ENCODE measurements at places on chromosomes 16 and 17.
A peak's percentile ranks its signal among the peaks of the same experiment; 100 is the strongest.

DNA sequence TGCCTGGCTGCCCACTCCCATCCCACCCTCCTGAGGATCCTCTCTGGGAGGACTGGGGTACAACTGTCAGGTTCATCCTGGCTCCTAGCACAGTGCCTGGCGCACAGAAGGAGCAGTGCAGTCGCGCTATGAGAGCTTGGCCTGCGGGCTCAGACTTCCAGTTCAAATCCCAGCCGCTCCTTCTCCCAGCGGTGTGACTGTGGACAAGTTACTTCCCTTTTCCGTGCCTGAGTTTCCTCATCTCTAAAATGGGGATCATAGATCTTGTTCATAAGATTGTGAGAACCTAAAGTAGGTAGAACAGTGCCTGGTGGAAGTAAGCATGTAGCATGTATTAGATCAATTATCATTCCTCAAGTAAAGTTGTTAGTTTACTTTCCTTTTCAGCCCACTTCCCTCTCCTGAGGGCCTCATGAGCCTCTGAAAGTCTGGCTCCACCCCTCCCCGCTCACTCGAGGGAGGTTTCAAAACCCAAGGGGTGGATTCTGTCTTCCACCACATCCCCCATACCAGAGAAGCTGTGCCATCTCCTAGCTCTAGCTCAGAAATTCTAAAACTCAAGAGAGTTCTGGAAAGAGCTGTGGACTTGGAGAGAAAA lies 19.9 kb upstream of the COL1A1 start:
- no peak for DNase-seq

DNA sequence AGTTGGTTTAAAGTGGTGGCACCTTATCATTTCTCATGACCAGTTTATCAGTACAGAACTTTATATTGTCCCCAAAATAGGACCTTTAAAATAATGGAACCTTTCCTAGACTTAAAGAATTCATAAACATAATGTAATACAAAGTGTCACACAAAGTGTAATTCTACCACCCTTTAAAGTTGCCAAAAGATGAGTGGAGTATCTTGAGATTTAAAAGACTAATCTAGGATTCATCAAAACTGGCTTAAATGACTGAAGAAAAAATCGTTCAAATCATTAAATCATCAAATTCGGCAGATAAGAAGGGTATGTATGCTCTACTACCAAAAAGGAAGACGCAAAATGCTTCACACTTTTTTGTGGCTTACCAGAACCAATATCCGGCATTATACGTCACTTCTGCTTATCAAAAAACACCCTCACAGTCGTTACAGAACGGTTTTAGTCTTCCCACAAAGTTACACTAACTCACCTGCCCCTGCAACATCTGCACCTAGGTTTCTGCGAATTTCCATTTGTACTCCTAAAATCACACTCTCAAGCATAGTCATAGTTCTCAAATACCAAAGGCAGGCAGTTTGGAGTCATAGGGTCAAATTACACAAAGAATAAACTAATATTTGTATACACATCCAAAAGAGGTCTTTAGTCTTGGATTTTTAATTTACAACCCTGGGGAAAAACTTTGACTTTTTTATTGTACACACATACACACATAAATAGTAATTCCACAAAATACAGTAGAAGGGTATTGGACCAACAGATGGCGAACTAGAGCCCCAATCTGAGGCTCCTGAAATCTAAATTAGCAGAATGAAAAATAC lies 1.4 kb upstream of the KANSL1 start:
- peak; percentile 85 for DNase-seq

- DNase-seq = no peak
Observed at GRCh38 chr17:42002792-42003301, 14.4 kb downstream of the DNAJC7 start.

- no peak for DNase-seq
Observed at GRCh38 chr17:40447148-40447644, 3.9 kb downstream of the IGFBP4 start.

- DNase-seq = no peak
Observed at GRCh38 chr17:82344175-82344907, 10.8 kb upstream of the SECTM1 start.

All from immature natural killer cell (primary cell).